HT1080 (cell line): ENCODE measurements at places on chromosomes 1 and 21.

DNA sequence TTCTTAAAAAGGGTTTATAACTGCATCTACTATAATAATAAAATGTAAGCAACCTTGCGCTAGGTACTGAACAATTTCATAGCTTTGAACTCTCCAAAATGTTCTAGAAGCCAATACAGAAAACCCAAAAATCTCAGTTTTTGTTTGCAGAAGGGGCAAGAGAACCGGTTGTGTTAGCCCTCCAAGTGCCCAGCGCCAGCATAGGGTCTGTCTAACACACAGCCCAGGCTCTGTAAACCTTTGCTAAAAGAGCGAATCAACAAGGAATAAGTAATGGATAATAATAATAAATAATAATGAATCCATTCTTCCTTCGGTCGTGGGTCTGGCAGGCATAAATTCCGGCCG lies 333 bp upstream of the CHAF1B start:
- no peak for DNase-seq

GRCh38 chr1:86823821-86824500 lies 90.0 kb downstream of the SELENOF start:
- no peak for DNase-seq

DNA sequence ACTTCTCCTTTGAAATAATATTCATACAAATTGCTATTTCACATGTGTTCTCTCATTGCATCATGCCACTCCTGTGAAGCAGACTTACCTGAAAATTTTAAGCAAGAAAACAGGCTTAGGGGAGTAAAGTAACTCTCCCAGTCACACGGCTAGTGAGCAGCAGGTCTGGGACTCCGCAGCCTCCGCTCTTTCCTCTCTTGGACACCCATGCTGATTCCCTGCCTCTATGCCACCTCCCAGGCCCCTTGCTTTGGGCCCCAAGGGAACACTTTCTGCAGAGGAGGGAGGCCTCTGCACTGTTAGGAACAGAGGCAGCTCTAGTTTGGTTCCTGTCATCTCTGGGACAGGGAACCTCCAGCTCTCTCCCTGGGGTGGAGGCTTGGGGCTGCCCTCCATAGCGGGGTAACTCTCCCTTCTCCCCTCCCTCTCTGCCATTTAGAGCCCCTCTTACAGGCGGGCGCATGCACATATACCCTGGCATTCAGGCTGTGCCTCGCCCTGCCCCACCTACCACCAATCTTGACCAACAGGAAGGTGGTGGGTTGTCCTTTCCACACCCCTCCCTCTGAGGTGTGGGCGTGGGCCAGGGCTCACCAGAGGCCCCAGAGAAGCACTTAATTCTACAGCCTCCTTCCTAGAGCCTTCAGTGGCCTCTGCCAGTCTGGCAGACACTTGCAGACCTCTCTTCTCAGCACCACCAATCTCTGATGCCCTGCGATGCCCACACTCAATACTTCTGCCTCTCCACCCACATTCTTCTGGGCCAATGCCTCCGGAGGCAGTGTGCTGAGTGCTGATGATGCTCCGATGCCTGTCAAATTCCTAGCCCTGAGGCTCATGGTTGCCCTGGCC lies at the start of gene RXFP4:
TSS of gene RXFP4 (plus strand) at position 646 of the 852 bp plus-strand sequence. CDS start at position 718, 72 bp downstream.
- DNase-seq = peak; percentile 66

DNA sequence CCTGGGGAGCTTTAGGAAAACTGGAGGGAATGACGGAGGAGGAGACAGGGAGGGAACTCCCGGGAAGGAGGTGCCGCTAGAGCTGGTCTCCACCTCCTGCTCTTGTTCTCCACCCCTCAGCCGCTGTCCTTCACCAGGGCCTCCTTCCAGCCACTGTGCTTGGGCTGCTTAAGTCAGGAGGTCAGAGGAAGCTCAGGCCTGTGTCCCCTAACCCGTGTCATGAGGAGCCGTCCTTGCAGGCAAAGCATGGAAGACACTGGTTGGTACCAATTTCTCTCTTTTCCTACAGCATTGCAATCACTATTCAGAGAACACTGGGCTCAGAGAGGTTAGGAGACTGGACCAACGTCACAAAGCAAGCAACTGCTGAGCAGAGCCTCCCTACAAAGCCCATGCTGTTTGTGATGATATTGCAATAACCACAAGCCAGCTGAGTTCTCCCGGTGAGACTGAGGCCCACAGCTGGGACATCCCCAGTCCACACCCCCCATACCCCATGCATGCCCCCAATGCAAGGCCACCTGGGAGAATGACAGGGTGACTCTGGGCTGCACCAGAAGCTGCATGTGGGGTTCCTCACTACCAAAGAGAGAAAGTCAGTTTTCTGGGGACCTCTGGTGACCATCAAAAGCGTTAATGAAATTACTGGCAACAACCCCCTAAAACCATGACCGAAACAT lies 427.5 kb downstream of the NPHP4 start:
- no peak for DNase-seq

DNA sequence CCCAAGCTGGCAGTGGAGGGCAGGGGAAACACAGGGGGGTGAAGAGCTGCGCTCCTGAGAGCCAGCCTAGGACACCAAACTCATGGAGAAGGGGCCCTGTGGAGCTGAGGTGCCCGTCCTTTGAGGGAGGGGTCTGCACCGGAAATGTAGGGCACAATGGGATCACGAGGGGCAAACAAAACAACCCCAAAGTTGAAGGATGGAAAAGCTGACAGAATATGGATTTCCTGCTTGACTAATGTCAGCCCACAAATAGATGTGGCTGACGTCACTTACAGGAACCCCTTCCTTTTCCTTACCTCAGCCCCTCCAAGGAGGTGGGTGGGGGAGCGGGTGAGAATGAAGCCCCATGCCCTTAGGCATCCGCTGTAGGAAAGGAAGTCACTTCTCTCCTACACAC lies 110.9 kb downstream of the KCNN3 start:
- DNase-seq = no peak
